ENCODE measurements at places on chromosomes 7 and 10. TPM values are rescaled to one million over a fixed set of nuclear protein-coding genes. Genes with fewer than 3 reads are reported as not detected.

CYP3A7 gene
- polyA plus RNA-seq = 0.02 TPM

NPTX2 gene
- 0.01 TPM for polyA plus RNA-seq

ODAD2 gene
- polyA plus RNA-seq = not detected

AGAP5 gene
- 2.5 TPM for polyA plus RNA-seq

LMTK2 gene
- 7.7 TPM for polyA plus RNA-seq

CPED1 gene
- 1.1 TPM for polyA plus RNA-seq

DNA sequence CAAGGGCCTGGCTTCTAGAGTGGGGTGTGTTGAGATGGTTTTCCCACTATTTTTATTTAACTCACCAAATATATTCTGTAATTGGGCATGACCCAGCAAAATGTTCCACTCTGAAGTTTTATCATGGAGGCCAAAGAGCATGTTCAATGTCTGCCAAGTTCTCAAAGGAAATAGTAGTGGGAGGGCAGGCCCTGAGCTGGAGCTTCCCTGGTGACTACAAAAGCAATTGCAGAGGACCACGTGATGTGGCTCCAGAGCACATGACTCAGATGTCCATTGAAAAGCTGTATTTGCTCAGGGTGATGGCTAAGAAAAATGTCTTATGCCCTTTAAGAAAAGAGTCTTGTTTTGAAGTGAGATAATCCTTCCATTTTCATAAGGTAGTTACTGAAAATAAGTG is 1024.8 kb downstream of the LRMDA start:
- no peak for DNase-seq

- peak; percentile 67 for DNase-seq
These were observed 26.0 kb downstream of the LEP start for GRCh38 chr7:128266883-128267594.

GRCh38 chr7:36070230-36070629 is 82.8 kb upstream of the EEPD1 start:
- DNase-seq = no peak

DNA sequence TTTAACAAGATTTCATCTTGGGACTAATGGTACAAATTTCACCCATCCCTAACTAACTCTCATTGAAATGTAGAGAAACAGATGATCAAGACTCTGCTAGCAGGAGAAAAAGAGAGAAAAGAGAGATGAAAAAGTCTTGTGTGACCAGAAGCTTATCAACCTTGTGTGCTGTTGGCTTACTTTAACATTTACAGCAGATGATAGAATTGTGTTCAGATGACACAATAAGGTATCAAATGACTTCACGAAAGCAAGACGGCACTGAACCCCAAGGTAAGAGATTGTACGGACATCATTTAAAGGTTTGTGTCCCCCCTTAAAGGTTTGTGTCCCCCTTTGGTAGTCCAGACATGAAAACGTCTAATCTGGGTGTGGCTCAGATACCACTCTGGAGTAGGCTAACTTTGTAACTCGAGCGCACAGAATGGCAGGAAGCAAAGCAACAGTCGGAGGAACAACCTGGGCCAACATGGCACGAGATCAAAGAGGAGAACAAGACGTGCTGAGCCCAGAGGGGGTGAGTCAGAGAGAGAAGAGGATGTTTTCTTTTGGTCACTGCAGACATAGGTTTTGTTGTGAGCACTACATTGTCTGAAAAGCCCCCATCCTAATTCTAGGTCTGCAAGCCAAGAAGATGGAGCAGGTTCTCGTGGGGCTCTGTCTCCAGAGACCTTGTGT is 10.4 kb upstream of the LMBR1 start:
- peak; percentile 79 for DNase-seq

DNA sequence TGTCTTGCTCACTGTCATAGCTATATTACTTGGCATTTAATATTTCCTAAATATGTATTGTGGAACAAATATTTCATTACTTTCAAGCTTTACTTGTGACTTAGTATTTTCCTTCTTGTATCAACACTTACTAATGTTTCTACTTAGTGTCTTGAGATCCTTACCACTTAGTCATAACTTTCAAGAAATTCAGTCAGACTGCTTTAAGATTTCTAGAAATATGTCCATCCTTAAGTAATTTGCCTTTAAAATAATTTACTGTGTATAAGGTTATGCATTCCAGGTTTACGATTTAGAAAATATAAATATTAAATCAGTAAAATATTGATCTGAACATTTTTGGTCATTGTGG is 87.3 kb upstream of the CSTF2T start:
- DNase-seq = no peak

- peak; percentile 89 for DNase-seq
These were observed 22.5 kb upstream of the MYL7 start for GRCh38 chr7:44163591-44163990.

GRCh38 chr10:48307711-48308018 is 1.2 kb downstream of the MAPK8 start:
- DNase-seq = no peak

- DNase-seq = no peak
These were observed 209.3 kb downstream of the SDK1 start for GRCh38 chr7:3510101-3511020.

DNA sequence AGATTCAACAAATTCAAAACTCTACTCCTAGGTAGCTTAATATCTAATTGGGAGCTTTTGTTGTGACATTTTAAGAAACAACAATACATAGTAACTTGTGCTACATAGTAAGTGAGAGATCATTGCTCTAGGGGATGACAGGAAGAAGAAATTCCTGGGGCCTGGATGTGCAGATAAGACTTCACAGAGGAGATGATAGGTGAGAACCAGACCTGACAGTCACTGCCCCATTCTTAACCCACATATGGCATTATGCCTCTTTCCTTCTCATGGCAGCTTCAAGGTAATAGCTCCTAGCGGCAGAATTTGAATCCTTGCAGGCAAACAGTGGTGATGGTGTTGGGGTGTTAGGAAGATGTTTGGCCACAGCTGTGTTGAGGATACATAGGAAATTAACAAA is 233.6 kb downstream of the VTI1A start:
- no peak for DNase-seq

DNA sequence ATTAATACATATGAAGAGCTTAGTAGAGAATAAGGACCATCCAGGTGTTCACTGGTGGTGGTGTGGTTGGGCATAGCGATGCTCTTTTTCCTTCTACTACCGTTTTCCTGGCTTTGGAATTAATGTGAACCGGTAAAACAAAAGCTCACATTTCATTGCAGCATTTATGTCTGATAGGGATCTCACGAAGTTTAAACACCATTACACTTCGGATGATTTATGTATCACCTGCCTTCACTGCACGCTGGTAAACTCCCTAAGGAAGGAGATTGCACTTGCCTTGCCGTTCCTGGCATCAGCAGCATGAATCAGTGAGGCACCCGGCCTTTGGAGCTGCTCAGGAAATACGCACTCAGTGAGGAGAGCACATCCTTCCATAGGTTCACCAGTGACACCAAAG is 47.5 kb downstream of the WIPF3 start:
- DNase-seq = no peak

DNA sequence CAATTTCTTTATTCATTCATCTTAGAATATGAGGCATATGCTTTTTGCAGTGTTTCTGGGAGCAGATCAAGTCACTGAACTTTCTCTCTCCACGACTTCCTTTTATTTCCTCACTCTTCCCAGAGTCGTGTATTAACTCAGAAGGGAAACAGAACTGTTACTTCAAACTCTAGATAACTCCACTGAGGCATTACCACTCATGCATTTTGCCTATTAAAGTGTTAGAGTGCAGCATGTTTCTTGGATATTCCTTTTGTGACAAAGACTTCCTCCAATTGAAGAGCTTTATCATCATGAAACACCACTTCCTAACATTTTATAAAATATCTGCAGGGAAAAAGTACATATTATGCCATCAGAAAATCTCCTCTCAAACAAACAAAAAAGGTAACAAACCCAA is 797.4 kb upstream of the COBL start:
- DNase-seq = no peak

- DNase-seq = no peak
These were observed 364.3 kb upstream of the PLXDC2 start for GRCh38 chr10:19451937-19452336.

GRCh38 chr10:70834441-70835151 is 18.8 kb downstream of the SGPL1 start:
- no peak for DNase-seq
